Testis (tissue), 5 donors: ENCODE measurements at places on chromosomes 7 and 10.

- no peaks in the 10 kb centered on the region for H3K27me3 ChIP-seq
- peaks cover 12% of the 10 kb centered on the region for H3K4me1 ChIP-seq
- no peaks in the 10 kb centered on the region for H3K36me3 ChIP-seq
- H3K27ac ChIP-seq, result no peak overlapping the region
- DNase-seq, result no peak
- H3K4me3 ChIP-seq, result no peak overlapping the region
These were observed 23.4 kb upstream of the DPYSL4 start for GRCh38 chr10:132163278-132163765.

GRCh38 chr10:96321822-96322221 lies 17.6 kb downstream of the DNTT start:
- H3K36me3 ChIP-seq, result no peaks in the 10 kb centered on the region
- no peak overlapping the region for H3K4me3 ChIP-seq
- H3K27me3 ChIP-seq, result no peaks in the 10 kb centered on the region
- no peaks in the 10 kb centered on the region for H3K4me1 ChIP-seq

DNA sequence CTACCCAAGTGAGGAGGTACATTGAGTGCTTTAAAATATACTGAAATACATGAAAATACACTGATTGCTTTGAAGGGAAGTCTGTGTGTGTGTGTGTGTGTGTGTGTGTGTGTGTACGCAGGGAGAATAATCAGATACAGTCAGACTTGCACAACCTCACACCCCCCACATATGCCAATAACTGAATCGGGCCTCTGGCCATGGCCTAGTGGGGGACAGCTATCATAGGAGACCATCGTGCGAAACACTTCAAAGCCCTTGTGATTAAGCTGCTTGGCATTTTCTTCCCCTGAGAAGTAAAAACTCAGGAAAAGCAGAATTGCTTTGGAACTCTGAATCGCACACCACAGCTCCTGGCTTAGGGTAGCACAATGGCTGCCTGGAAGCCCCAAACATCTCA lies 135.1 kb downstream of the C10orf105 start:
- no peaks in the 10 kb centered on the region for H3K36me3 ChIP-seq
- no peaks in the 10 kb centered on the region for H3K27me3 ChIP-seq
- no peaks in the 10 kb centered on the region for H3K4me1 ChIP-seq
- DNase-seq, result no peak
- no peak overlapping the region for H3K4me3 ChIP-seq
- H3K27ac ChIP-seq, result no peak overlapping the region

GRCh38 chr7:157488966-157489365 lies 152.2 kb downstream of the DNAJB6 start:
- H3K27me3 ChIP-seq, result no peaks in the 10 kb centered on the region
- no peak for DNase-seq
- H3K27ac ChIP-seq, result no peak overlapping the region
- no peaks in the 10 kb centered on the region for H3K4me1 ChIP-seq
- H3K36me3 ChIP-seq, result no peaks in the 10 kb centered on the region

GRCh38 chr7:73668103-73668885 lies 663 bp downstream of the VPS37D start:
- DNase-seq, result no peak
- peak overlapping the region; percentile 53 for H3K27ac ChIP-seq
- no peaks in the 10 kb centered on the region for H3K36me3 ChIP-seq
- H3K27me3 ChIP-seq, result no peaks in the 10 kb centered on the region
- H3K4me3 ChIP-seq, result peak overlapping the region; percentile 70

DNA sequence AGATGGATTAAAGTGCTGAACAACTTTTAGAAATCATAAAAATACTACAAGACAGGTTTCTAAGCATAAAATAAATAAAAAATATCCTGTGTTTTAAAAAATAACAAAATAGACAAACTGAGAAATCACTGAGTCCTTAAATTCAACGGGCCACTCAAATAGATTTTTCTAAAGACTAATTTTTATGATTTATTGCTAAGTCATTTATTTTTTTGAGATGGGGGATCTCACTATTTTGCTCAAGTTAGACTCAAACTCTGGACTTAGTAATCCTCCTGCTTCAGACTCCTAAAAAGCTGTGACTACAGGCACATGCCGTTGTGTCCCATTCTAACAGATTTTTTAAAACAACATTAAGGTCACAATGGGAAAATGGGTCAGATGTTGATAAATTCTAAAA lies 121.0 kb upstream of the THSD7A start:
- H3K4me3 ChIP-seq, result no peak overlapping the region
- H3K27ac ChIP-seq, result no peak overlapping the region
- DNase-seq, result no peak

DNA sequence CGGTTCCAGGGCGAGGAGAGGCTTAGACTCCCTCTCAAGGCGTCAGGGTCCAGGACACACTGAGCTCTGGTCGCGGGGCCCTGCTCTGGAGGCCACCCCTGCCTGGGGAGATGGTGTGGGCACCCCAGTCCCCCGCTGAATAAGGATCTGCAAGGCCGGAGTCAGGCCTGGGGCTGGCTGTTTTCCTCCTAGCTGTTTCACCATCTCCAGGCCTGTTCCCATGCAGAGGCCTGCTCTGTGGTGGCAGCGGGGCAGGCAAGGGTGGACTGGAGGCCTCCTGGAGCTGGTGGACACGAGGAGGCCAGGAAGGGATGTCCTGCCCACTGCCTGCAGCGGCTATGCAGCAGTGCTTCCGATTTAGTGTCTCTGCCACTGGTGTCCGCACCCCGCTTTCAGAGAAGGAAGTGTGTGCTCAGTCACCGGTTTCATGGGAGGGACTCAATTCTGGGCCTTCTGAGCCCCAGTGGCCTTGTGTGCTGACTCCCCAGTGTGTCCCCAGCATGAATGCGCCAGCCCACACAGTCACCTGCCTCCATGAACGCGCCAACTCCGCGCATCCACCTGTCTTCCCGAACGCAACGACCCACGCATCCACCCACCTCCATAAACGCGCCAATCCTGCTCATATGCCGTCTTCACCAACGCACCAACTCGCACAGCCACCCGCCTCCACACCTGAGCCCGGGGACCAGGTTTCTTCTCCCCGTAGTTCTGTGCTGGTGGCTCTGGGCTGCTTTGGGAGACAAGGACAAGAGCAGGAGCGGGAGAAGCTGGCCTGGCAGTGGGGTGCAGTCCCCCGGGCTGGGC lies 14.5 kb upstream of the GPR146 start:
- DNase-seq, result no peak
- H3K4me3 ChIP-seq, result no peak overlapping the region
- no peaks in the 10 kb centered on the region for H3K27me3 ChIP-seq

DNA sequence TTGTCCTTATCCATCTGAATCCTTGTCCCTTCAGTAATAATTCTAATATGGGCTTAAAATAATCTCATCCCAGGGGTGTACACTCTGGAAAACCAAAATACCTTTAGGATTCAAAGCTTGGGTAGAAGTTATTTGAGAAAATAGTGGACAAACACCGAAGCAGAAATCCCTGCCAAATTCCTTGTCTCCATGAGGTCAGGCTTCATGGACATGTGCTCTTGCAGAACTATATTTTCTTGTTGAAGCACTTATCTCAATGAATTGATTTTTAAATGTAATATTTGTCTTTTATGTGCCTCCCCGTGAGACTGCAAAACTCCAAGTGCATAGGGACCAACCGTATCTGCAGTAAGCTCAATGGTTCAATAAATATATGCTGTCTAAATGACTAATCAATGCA lies 1153.3 kb upstream of the AUTS2 start:
- no peaks in the 10 kb centered on the region for H3K27me3 ChIP-seq
- H3K27ac ChIP-seq, result no peak overlapping the region
- DNase-seq, result no peak
- H3K4me1 ChIP-seq, result peaks cover 6% of the 10 kb centered on the region
- no peaks in the 10 kb centered on the region for H3K36me3 ChIP-seq

DNA sequence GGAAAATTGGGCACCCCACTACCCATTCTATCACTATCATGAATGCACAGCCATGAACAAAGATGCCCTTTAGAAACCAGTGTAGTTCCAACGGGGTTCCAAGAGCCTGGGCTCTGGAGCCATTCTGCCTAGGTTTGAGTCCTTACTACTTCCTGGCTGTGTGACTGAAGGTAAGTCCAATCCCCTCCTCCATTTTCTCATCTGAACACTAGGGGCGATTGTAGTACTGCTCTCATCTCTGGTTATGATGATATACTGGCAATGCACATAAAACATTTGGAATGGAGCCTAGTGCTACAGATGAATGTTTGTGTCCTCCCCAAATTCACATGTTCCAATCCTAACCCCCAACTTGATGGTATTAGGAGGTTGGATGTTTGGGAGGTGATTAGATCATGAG lies 28.1 kb upstream of the CDH23 start:
- H3K36me3 ChIP-seq, result no peaks in the 10 kb centered on the region
- no peak overlapping the region for H3K4me3 ChIP-seq
- no peak overlapping the region for H3K27ac ChIP-seq
- no peaks in the 10 kb centered on the region for H3K27me3 ChIP-seq

- peaks cover 16% of the 10 kb centered on the region for H3K4me1 ChIP-seq
- no peak for DNase-seq
- no peaks in the 10 kb centered on the region for H3K27me3 ChIP-seq
These were observed 1.2 kb upstream of the ABCF2 start for GRCh38 chr7:151228024-151228866.

DNA sequence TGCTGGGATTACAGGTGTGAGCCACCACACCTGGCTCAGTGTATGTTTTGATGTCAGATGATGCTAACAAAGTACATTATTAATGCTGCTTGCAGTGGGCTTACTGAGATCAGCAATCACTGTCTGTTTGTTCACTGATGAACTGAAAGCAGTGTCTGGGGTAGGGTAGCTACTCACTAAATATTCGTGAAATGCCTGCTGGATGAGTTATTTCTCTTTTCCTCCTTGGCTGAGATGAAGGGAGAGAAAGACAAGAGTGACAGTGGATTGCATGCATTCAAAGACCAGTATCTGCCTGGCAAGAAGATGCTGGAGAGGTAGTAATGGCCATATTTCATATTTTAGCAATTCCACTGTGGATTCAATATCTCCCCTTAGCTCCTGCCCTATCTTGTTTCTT lies 32.3 kb downstream of the FAM107B start:
- no peak for DNase-seq
- no peak overlapping the region for H3K27ac ChIP-seq
- no peaks in the 10 kb centered on the region for H3K36me3 ChIP-seq
- no peaks in the 10 kb centered on the region for H3K4me1 ChIP-seq
- H3K4me3 ChIP-seq, result no peak overlapping the region

DNA sequence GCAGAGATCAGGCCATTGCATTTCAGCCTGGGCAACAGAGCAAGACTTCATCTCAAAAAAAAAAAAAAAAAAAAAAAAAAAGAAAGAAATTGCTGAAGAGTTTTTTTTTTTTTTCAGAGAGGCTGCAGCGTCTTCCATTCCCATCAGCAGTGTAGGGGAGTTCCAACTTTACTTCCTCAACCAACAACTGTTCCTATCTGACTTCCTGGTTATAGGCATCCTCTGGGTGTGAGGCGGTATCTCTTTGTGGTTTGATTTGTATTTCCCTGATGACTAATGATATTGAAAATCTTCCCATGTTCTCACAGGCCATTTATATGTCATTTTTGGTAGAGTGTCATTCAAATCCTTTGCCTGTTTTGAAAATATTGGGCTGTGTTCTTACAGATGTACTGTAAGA lies 40.2 kb downstream of the PRTFDC1 start:
- no peak for DNase-seq
- peaks cover 7% of the 10 kb centered on the region for H3K4me1 ChIP-seq
- H3K27ac ChIP-seq, result no peak overlapping the region
- H3K27me3 ChIP-seq, result no peaks in the 10 kb centered on the region
- no peak overlapping the region for H3K4me3 ChIP-seq
- no peaks in the 10 kb centered on the region for H3K36me3 ChIP-seq

DNA sequence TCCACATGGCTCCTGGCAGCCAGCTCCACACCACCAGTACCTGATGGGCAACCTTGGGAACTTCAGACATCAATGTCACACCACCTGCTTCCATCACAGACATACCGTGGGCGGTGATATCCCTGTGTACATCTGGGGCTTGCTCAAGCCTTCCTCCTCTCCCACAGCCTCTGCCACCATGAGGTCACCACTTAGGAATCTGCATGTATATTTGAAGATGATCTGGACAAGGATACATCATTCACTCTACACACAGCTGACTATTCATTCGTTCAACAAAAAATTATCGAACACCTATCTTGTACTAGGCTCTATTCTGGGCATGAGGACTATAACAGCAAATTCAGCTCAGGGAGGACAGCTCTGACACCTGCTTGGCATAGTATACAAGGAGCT lies 6.8 kb downstream of the DLG5 start:
- no peaks in the 10 kb centered on the region for H3K36me3 ChIP-seq
- H3K27me3 ChIP-seq, result no peaks in the 10 kb centered on the region
- H3K27ac ChIP-seq, result no peak overlapping the region
- H3K4me3 ChIP-seq, result no peak overlapping the region
- DNase-seq, result no peak

- no peak overlapping the region for H3K27ac ChIP-seq
- H3K4me3 ChIP-seq, result no peak overlapping the region
- no peaks in the 10 kb centered on the region for H3K4me1 ChIP-seq
- DNase-seq, result no peak
- H3K27me3 ChIP-seq, result no peaks in the 10 kb centered on the region
- no peaks in the 10 kb centered on the region for H3K36me3 ChIP-seq
These were observed 305.7 kb downstream of the BMPER start for GRCh38 chr7:34211018-34211417.
